ENCODE measurements at places on chromosomes 12 and 14.

DNA sequence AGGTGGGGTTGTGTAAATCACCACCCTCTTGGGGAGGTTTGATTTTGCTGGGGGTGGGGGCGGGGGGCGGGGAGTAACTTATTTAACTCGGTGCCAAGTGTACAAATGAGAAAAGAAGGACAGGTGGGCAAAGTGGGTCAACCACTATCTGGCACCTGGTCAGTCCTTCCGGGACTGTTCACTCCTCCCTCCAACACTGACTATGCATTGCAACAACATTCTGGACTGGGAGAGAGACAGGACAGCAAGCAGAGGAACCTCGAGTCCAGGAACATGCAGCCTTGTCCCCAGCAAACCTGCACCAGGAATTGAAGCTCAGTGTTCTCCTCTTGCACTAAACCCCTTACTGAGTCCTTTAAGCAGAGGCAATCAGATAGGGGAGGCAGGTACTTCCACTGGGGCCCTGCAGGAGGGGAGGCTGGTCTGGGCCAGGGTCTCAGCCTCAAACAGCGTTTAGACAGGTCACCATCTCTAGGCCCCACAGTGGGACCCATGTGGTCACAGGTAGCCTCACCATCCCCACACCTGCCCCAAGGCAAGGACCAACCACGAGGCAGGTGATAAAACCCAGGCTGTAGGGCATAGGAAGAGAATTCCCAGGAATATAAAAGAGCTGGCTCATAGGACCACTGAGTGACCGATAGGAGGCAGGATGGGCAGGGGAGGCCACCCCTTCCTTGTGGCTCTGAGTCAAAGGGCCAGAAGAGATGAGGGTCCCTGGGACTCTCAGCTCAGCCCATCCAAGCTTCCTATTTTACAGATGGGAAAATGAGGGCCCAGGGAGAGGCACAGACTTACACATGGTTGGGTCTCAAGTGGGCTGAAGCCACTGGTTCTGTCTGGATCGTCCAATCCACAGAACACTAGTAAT lies 9.8 kb downstream of the CCDC85C start:
- DNase-seq = no peak

- DNase-seq = peak; percentile 21
These were observed 825 bp downstream of the DHH start for GRCh38 chr12:49093792-49094159.

DNA sequence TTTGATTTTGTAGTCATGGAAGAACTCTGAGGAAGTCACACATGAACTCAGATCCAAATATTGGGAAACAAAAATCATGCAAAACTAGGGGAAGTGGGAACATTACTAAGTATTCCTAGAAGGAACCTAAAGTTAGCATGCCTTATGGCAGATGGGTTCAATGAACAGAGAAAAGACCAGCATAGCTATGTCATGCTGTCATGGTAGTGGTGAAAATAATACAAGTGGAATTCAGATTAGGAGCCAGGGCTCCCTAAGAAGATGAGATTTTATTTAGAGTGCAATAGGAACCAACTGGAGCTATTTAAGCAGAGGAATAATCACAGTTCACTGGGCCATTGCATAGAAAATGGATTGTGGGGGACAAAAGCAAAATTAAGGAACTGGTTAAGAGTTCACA lies 134.0 kb downstream of the DIO2 start:
- DNase-seq = no peak

- no peak for DNase-seq
These were observed 787 bp downstream of the HECTD4 start for GRCh38 chr12:112381406-112381882.

- no peak for DNase-seq
These were observed 20.1 kb downstream of the SERPINA3 start for GRCh38 chr14:94632305-94632590.

- DNase-seq = no peak
These were observed 18.8 kb downstream of the TTC7B start for GRCh38 chr14:90797451-90797850.

All from NCI-H1417 (cell line).